ENCODE measurements at places on chromosomes 3 and 15.

GRCh38 chr15:26421065-26421464 is 351.8 kb downstream of the GABRB3 start:
- no peak for DNase-seq

- DNase-seq, result no peak
These were observed 109.6 kb upstream of the LMOD3 start for GRCh38 chr3:69231929-69232440.

GRCh38 chr3:113570158-113570557 is 37.8 kb downstream of the SIDT1 start:
- DNase-seq, result no peak

DNA sequence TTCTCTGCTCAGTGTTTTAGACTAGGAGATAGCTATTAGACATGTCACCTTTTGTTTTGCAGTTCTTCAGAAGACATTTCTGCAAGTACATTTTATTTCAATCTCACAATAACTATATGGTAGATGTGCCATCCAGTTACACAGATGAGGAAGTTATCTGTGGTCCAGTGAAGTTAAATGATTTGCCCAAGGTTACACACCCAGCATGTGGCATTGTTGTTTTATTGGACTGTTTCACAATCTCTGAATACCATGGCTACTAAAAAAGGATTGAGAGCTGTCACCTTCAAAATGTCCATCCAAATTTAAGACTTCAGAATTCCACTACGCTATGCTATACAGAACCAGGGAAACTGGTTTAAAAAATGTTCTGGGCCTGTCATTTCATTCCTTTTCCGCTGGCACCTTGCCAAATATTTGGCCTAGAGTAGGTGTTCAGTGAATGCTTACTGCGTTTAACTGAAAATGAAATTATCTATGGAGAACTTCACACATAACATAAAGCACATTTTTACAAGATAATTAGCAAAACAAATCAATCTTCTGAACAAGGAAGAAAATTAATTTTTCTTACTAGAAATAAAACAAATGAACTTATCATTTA is 20.2 kb downstream of the TM6SF1 start:
- no peak for DNase-seq

DNA sequence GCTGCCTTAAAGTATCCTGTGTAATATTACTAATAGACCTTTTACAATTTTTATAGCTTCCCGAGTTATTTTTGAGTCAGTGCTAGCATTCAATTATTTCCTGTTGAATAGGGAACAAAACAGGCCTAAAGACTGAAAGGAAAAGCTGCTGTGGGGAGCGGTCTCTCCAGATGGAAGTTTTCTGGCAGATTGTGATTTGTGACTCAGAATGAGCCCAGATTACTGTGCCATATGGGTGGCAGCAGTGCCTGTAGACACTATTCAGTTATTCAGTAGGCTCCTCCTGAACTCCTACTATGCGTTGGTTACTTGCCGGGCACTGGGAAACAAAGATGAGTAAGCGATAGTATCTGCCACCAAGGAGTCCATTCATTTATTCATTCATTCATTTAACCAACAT is 211.8 kb downstream of the CHST2 start:
- DNase-seq, result no peak
